ENCODE measurements at places on chromosomes 6 and 20.

- no peak overlapping the region for H3K27ac ChIP-seq
- DNase-seq: no peak
- no peaks in the 10 kb centered on the region for H3K4me1 ChIP-seq
- no peaks in the 10 kb centered on the region for H3K27me3 ChIP-seq
- H3K36me3 ChIP-seq: peaks cover 2% of the 10 kb centered on the region
Measured at GRCh38 chr6:126537061-126537816, 197.3 kb downstream of the CENPW start.

GRCh38 chr6:28960846-28961500 lies 37.2 kb upstream of the TRIM27 start:
- peaks cover 24% of the 10 kb centered on the region for H3K27me3 ChIP-seq
- no peak overlapping the region for H3K4me3 ChIP-seq
- no peak for DNase-seq
- no peak overlapping the region for H3K27ac ChIP-seq

DNA sequence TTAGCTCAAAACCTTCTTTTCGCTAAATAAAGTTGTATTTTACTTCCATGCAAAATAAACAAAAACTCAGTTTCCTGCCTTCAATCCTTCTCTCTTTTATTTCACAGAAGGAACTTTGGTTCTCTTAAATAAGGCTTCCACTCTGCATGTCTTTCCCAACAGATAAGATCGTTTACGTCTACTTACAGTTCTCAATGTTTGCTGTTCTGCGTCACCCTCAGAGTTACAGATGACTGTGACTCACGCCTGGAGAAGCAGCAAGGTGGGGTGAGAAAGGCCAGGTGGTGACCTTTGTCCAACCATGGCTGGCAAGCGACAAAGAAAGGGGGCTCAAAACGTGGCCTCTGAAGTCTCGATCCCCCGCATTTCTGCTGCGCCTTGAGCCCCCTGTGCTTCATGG lies 51.4 kb upstream of the RPS6KA2 start:
- no peak overlapping the region for H3K4me3 ChIP-seq
- peaks cover 22% of the 10 kb centered on the region for H3K27me3 ChIP-seq
- DNase-seq: no peak
- H3K4me1 ChIP-seq: peaks cover 8% of the 10 kb centered on the region

GRCh38 chr20:31496761-31497295 lies 17.4 kb upstream of the HM13 start:
- H3K36me3 ChIP-seq: peaks cover 4% of the 10 kb centered on the region
- no peak overlapping the region for H3K27ac ChIP-seq
- no peak overlapping the region for H3K4me3 ChIP-seq

- peaks cover 5% of the 10 kb centered on the region for H3K4me1 ChIP-seq
- no peak overlapping the region for H3K4me3 ChIP-seq
- peaks cover 30% of the 10 kb centered on the region for H3K27me3 ChIP-seq
- no peak overlapping the region for H3K27ac ChIP-seq
- no peaks in the 10 kb centered on the region for H3K36me3 ChIP-seq
Measured at GRCh38 chr6:34157851-34158250, 12.0 kb upstream of the GRM4 start.

DNA sequence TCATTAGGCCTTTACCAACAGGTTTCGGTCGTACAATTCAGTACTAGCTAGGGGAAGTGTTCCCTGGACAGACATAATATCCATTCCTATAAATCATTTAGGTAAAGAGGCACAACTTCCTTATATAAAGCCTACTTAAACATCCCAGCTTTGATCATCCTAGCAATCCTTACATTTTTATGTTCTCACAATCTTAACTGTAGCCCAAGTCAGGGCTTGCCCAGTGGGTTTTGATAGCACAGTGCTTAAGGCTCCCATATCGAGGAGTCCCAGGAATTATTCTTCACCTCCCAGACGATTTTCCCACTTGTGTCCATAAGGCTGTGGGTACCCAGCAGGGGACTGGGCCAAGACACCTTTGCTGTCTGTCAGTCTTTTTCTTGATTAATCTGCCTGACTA lies 63.2 kb downstream of the E2F3 start:
- no peaks in the 10 kb centered on the region for H3K27me3 ChIP-seq
- peaks cover under 1% of the 10 kb centered on the region for H3K36me3 ChIP-seq
- no peak overlapping the region for H3K4me3 ChIP-seq
- H3K4me1 ChIP-seq: peaks cover 12% of the 10 kb centered on the region

GRCh38 chr6:29071831-29072723 lies 15.0 kb downstream of the OR2B3 start:
- H3K4me1 ChIP-seq: peaks cover 2% of the 10 kb centered on the region
- H3K4me3 ChIP-seq: no peak overlapping the region
- H3K27ac ChIP-seq: no peak overlapping the region
- DNase-seq: no peak

GRCh38 chr20:63234693-63235398 lies 859 bp upstream of the BIRC7 start:
- DNase-seq: no peak
- H3K4me1 ChIP-seq: no peaks in the 10 kb centered on the region
- H3K27ac ChIP-seq: no peak overlapping the region

DNA sequence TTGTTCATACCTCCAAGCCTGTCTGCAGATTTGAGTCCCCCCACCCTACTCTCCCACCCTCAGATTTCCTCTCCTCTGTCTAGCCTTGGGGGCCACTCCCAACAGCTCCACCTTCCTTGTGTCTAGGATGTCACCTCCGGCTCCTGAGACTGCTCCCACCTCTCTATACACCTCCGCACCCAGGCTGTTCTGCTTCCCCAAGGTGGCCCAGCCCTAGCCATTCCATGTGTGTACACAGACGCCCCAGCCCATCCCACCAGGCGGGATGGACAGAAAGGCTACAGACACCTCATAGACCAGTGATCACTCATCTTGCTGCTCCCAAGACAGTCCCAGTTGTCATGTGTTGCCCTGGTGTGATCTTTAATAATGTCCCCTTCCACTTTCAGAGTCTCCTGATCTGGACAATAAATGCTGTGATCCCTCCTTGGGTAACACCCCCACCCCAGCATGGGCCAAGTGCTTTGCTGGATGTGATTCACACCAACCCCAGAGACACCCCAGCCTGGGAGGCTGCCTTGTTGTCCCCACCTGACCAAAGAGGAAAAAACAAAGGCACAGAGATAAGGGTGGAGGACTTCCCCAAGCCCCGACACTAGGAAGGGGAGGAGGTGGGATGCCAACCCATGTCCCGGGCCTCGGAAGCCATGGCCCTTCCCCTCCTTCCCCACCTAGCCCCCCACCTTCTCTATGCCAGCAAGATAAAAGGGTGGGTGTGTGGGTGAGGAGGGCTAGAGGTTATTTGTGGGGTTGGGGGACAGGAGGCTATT lies 36.1 kb downstream of the MDFI start:
- H3K27ac ChIP-seq: no peak overlapping the region
- H3K27me3 ChIP-seq: peaks cover 64% of the 10 kb centered on the region
- H3K4me1 ChIP-seq: peaks cover 6% of the 10 kb centered on the region
- peaks cover 6% of the 10 kb centered on the region for H3K36me3 ChIP-seq

- DNase-seq: no peak
- H3K4me3 ChIP-seq: peak overlapping the region; percentile 50
Measured at GRCh38 chr6:27500177-27500576, 27.3 kb upstream of the ZNF184 start.

- no peak for DNase-seq
- H3K4me1 ChIP-seq: peaks cover 18% of the 10 kb centered on the region
- H3K27me3 ChIP-seq: peaks cover 6% of the 10 kb centered on the region
- peak overlapping the region; percentile 25 for H3K4me3 ChIP-seq
Measured at GRCh38 chr6:13436399-13437217, 50.8 kb downstream of the GFOD1 start.

GRCh38 chr6:164569509-164569908 lies 739.9 kb downstream of the C6orf118 start:
- H3K27me3 ChIP-seq: no peaks in the 10 kb centered on the region
- no peak for DNase-seq
- H3K4me1 ChIP-seq: no peaks in the 10 kb centered on the region
- H3K36me3 ChIP-seq: no peaks in the 10 kb centered on the region
- no peak overlapping the region for H3K4me3 ChIP-seq

DNA sequence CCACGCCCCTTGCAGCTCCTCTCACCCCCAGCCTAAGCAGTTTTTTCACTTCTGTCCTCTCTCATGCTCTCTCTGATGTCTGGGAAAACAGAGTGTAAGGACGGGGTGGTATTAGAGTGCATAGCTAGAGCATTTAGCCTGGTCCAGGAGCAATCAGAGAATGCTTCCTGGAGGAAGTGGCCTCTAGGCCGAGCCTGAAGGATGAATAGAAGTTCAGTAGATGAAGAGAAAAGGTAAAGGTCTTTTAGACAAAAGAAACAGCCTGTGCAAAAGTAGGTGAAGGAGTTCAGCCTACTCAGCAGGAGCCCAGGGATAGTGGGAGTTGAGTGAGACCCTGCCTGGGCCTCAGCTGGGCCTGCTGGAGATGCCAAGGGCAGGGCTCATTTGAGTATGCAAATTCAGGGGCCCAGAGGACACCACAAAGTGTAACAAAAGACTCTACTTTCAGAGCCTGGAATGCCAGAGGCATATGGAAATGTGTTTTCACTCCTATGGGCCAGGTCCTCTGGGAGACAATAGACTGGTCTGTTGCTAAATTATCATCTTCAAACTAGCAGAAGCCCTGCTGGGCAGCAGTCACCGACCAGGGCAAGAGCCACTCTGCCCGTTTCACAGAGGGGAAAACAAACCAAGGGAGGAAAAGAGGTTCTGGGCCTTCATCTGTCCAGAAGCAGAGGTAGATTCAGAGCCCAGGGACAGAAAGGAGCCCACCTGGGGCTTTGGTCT lies 19.7 kb upstream of the TM9SF4 start:
- no peak overlapping the region for H3K27ac ChIP-seq
- H3K4me1 ChIP-seq: peaks cover 7% of the 10 kb centered on the region
- no peaks in the 10 kb centered on the region for H3K36me3 ChIP-seq
- no peak overlapping the region for H3K4me3 ChIP-seq

DNA sequence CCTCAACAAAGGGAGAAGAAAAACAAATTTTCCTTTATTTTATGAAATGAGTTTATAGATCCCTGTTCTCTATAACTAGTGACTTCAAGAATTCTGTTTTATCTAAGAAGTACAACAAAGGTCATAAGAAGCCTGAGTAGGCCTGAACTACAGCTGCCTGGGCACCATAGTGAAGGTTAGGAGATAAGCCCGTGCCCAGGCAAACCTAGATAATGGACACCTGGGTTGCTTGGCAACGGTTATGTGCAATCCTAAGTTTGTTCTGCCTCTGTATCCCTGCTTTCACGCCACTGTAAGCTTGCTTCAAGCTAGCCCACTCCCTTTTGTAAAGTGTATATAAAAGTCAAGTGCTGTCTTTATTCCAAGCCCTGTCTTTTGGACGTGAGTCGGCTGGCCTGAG lies 23.2 kb downstream of the SCGN start:
- no peak overlapping the region for H3K4me3 ChIP-seq
- DNase-seq: no peak
- peaks cover 18% of the 10 kb centered on the region for H3K27me3 ChIP-seq
- H3K36me3 ChIP-seq: no peaks in the 10 kb centered on the region
- no peak overlapping the region for H3K27ac ChIP-seq

GRCh38 chr20:33601861-33602260 lies 60.3 kb upstream of the C20orf144 start:
- no peak for DNase-seq
- no peaks in the 10 kb centered on the region for H3K27me3 ChIP-seq
- no peaks in the 10 kb centered on the region for H3K36me3 ChIP-seq

- DNase-seq: no peak
- H3K27ac ChIP-seq: no peak overlapping the region
- H3K36me3 ChIP-seq: no peaks in the 10 kb centered on the region
- no peak overlapping the region for H3K4me3 ChIP-seq
- H3K4me1 ChIP-seq: no peaks in the 10 kb centered on the region
- no peaks in the 10 kb centered on the region for H3K27me3 ChIP-seq
Measured at GRCh38 chr6:141946502-141946901, 186.2 kb upstream of the GJE1 start.

DNA sequence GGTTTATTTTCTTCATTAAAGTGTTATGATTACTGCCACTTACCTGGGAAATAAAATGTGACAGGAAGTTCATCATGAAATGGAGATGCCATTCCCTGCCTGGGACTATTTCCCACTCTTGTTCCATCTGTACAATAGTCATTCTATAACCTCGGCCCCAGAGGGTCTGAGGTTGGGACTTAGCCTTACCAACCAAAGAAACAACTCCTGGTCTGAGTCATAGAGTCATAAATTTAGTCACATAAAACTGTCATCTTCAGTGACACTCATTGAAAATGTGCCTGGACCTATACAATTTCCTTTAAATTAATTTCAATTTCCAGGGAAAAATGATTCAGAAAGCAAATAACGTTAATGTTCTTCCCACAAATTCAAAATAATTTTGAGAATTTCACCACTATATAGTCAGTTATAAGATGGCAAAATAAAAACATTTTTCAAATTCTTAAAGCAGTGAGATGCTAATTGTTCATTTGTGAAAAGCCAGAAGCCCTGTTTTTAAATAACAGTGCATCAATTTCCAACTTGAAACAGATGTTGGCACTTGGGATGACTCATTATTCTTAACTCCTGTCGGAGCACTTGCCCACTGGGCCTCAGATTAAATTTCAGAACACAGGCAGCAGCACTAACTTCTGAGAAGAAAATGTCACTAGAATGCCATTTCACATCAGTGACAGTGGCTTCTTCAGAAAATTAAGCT lies 201.2 kb upstream of the SMLR1 start:
- DNase-seq: no peak
- no peaks in the 10 kb centered on the region for H3K36me3 ChIP-seq
- peaks cover 8% of the 10 kb centered on the region for H3K4me1 ChIP-seq
- H3K4me3 ChIP-seq: no peak overlapping the region
- H3K27ac ChIP-seq: no peak overlapping the region
- H3K27me3 ChIP-seq: peaks cover 4% of the 10 kb centered on the region

- no peak overlapping the region for H3K4me3 ChIP-seq
- no peaks in the 10 kb centered on the region for H3K4me1 ChIP-seq
- no peak overlapping the region for H3K27ac ChIP-seq
- no peaks in the 10 kb centered on the region for H3K36me3 ChIP-seq
Measured at GRCh38 chr20:10318291-10319024, 99.8 kb downstream of the SNAP25 start.

DNA sequence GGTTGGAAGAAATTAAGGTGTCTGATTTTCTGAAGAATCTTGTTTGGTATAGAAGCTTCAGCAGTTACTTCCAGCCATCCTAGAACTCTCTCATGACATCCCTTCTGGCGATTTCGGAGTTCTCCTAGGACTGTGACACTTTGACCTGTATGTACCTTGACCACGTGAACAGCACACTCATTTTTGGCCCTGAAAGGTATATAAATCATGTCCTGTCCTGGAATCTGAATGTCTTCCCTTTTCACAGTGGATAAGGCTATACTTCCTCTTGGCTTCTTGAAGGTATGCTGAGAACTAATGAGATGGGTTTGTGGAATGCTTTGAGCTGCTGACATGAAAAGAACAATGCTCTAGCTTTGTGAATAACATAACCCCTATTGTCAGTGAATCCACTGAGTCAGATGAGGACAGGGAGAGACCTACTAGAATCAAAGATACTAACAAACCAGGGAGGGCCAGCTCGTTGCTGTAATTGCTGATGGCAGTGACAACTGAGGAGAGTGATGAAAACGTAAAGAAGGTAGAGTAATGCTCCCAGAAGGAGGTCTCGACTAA lies 6.0 kb upstream of the ZDHHC14 start:
- H3K27ac ChIP-seq: no peak overlapping the region
- no peak for DNase-seq
- H3K27me3 ChIP-seq: peaks cover 9% of the 10 kb centered on the region
- peaks cover 3% of the 10 kb centered on the region for H3K36me3 ChIP-seq
- H3K4me1 ChIP-seq: peaks cover 15% of the 10 kb centered on the region

- DNase-seq: no peak
- no peak overlapping the region for H3K4me3 ChIP-seq
- no peaks in the 10 kb centered on the region for H3K36me3 ChIP-seq
- no peaks in the 10 kb centered on the region for H3K27me3 ChIP-seq
- H3K27ac ChIP-seq: no peak overlapping the region
Measured at GRCh38 chr6:77073410-77073760, 389.9 kb downstream of the HTR1B start.

- H3K27me3 ChIP-seq: peaks cover 7% of the 10 kb centered on the region
- peaks cover 7% of the 10 kb centered on the region for H3K4me1 ChIP-seq
- H3K27ac ChIP-seq: peak overlapping the region; percentile 47
- no peak overlapping the region for H3K4me3 ChIP-seq
Measured at GRCh38 chr20:53138454-53139262, 166.5 kb downstream of the TSHZ2 start.
